D721Med (cell line): ENCODE measurements at places on chromosomes 5 and 9.

DNA sequence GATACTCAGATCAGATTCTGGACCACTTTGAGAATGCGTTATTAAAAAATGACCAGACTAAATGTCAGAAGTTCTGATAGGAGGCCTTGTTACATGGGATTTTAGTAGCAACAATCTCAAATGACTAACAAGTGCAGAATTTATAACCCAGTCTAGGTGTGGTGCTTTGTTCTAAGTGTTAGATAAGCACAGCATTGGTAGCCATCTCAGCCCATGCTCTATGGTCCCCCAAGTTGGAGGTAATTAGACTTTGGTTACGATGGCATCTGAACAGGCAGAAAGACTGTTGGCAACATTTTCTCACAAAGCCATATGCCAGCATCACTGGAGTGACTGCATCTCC is 140.4 kb upstream of the RPS23 start:
- no peak for DNase-seq

DNA sequence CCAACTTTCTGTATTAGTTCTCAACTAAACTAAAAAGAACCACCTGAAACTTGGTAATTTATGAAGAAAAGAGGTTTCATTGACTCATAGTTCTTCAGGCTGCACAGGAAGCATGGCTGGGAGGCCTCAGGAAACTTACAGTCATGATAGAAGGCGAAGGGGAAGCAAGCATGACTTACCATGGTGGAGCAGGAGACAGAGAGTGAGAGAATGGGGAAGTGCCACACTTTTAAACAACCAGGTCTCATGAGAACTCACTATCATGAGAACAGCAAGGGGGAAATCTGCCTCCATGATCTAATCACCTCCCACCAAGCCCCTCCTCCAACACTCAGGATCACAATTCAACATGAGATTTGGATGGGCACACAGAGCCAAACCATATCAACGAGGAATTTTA is 123.5 kb downstream of the DEPDC1B start:
- DNase-seq: no peak

DNA sequence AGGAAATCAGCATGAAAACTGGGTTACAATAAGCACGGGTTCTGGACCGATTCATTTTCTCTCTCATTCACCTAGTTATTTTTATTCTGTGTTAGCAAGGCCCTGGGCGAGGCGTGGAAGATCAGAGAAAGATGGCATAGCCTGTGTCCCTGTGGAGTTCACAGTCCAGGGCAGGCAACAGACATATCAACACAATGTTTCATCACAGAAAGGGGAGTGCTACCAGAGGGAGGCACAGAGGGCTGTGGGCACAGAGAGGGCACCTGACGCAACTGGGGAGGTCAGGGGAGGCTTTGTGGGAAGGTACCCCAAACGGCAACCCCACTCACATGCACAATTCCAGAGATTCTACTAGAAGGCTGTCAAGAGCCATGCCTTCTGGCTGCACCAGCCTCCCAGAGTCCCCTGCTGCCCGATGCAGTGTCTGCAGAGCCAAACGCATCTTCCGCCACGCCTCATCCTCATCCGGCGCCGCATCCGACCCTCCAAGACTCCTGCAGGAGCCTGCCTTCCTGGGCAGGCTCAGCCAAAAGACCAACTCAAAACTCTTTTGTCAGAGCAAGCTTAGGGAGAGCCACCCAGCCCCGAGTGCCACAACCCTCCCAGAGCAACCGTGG is 1.4 kb downstream of the FAM193B start:
- no peak for DNase-seq

- no peak for DNase-seq
Measured at GRCh38 chr9:74562611-74563010, 65.5 kb downstream of the RORB start.

DNA sequence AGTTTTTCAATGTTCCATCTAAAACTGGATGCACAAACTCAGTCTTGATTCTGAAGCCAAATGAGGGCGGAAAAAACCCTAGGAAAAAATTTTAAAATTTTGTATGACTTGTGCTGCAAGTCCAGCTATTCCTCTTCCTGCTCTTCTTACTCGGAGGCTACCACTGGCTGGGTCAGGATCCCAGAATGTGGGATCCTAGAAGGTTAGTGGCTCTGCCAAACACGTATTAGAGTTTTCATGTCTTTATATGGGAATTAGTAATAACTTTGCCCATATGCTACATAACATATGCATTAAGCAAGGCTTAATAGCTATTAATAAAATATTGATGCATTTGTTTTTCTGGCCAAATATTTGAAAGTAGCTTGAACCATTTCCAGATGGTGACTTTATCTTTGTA is 458.3 kb downstream of the AGTPBP1 start:
- DNase-seq: no peak

- DNase-seq: no peak
Measured at GRCh38 chr5:38413696-38414095, 142.8 kb downstream of the LIFR start.

GRCh38 chr9:120413121-120414048 is 166.6 kb downstream of the CDK5RAP2 start:
- no peak for DNase-seq

- DNase-seq: no peak
Measured at GRCh38 chr9:134136118-134136995, 475 bp downstream of the WDR5 start.

DNA sequence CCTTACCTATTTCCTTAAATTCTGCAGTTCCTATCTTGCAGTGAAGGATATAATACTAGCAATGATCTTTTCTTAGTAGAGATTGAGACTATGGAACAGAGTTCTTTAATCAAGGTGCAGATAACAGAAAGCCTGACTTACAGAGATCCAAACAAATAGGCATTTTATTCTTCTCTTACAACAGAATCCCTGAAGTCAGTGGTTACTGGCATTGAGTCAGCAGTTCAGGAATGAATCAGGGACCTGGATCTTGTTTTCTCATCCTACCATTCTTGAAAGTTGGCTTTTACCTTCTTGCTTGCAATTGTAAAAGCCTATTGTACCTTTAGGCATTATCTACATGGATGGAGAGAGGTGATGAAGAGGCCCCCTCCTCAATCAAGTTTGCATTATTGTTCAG is 47.5 kb upstream of the TLE4 start:
- DNase-seq: no peak

DNA sequence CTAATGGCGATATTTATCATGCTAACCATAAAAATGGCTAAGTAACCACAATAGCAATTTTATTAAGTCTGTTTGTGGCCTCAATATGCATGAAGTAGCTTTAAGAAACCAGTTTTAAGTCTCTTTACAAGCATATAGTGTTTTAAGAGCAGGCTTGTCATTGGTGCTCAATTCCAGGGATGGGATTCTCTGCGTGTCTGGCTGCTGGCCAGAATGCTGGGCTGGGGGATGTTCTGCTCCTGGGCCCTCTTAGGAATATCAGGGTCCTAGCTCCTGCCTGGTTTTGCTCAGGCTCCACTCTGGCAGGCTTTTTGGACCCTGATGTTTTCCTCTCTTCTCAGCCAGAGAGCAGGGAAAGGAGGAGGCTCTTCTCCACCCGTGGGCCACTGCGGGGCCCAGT is 127.2 kb downstream of the PDE8B start:
- no peak for DNase-seq
